ENCODE measurements at places on chromosomes 6 and 20.

- DNase-seq = no peak
Observed at GRCh38 chr20:61429458-61430227, 177.6 kb downstream of the CDH4 start.

DNA sequence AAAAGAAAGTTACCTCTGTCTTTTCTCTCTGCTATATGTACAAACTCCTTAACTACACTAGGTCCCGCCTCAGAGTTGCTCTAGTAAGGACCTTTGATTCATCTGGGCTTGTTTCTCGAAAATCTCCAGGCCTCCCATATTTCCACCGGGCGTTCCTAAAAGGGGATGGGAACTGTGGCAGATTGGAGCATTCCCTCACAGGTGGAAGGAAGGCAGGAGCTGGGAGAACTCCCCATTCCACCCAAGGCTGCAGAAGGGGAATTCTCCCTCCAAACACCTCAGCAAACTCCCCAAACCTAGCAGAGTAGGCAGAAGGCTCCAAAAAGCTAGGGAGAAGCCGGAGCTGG, 1.6 kb upstream of the TFAP2A start:
- DNase-seq = no peak

- DNase-seq = no peak
Observed at GRCh38 chr6:13848522-13849150, 34.3 kb upstream of the MCUR1 start.

DNA sequence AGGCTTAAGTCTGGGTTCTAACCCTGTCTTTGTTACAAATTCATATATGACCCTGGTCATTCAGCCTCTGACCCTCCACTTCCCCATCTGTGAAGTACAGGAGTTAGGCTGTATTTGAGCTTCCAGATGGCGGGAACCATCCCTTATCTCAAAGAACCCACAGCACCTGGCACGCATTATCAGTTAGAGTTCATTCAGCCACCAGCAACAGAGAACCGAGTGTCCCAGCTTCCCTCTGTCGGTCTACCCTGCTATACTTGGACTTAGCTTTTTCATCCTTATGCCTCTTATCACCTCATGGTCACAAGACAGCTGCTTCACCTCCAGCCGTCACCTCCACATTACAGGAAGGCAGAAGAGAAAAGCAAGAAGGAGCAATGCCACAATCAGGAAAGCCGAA, 147.8 kb downstream of the EYA2 start:
- DNase-seq = no peak

GRCh38 chr6:31911826-31912585, 10.1 kb upstream of the ZBTB12 start:
- DNase-seq = no peak

- DNase-seq = no peak
Observed at GRCh38 chr20:38338849-38339520, 7.3 kb upstream of the LBP start.

GRCh38 chr6:77021778-77022177, 441.5 kb downstream of the HTR1B start:
- DNase-seq = no peak

- DNase-seq = no peak
Observed at GRCh38 chr20:40562031-40562430, 127.0 kb downstream of the MAFB start.

Data from right forelimb (tissue), 1 donor.